Retina (tissue), 1 donor: ENCODE measurements at places on chromosomes 2 and 18.

DNA sequence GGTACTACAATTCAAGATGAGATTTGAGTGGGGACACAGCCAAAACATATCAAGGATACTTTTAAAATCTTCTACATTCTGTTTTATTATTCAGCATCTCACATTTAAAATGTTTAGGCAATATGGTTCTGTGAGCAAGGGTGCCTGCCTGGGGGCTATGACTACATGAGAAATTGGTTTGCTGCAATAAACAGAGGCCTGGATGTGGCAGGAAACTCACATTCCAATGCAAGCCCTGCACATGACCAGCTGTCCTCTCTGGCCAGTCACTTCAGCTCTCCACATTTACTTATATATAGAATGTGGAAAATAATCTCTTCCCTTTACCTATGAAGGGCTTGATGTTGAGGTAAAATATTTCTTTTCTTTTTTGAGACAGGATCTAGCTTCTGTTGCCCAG lies 193.4 kb downstream of the LRRTM1 start:
- no peak for DNase-seq

- no peak for DNase-seq
These were observed 19.5 kb upstream of the CCDC102B start for GRCh38 chr18:68778280-68778886.

DNA sequence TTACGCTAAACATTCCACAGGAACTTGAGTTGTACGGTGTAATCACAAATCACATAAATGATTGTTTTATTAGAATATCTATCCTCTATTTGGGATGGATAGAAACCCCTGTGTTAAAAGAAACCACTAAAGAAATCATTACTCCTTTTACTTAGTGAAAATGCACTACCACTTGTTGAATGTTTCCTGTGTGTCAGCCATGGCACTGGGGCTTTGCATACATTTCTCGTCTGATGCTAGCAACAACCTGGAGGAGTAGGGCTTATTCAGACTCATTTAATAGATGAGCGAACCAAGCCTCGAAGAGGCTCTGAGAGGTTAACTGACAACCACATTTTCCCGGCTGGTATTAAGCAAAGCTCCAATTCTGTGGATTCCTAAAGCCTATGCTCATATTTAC lies 60.5 kb upstream of the PELI1 start:
- DNase-seq, result no peak

- DNase-seq, result no peak
These were observed 205.1 kb upstream of the FAM98A start for GRCh38 chr2:33804155-33804554.
